Esophagus mucosa (tissue), 1 donor: ENCODE measurements at places on chromosomes 16 and 17.

DNA sequence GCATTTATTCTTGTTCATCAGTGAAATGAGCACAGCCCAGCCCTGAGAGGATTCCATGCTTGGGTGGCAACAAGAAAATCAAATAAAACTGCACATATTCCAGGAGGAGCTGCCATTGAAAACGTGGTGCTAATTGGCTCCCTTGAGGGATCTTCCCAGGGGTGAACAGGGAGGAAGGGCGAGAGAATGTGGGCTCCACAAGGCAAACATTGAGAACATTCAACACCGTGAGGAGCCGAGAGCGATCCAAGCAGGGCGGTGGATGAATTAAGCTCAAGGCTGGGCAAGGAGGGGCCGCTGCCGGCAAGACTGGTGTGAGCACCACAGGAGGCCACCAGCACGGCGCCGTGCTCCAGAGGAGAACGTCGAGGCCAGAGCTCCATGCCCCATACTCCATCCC lies 166.9 kb downstream of the C16orf95 start:
- ATAC-seq: no peak

- no peak for ATAC-seq
Observed at GRCh38 chr16:27720731-27721530, 171.0 kb downstream of the KATNIP start.

DNA sequence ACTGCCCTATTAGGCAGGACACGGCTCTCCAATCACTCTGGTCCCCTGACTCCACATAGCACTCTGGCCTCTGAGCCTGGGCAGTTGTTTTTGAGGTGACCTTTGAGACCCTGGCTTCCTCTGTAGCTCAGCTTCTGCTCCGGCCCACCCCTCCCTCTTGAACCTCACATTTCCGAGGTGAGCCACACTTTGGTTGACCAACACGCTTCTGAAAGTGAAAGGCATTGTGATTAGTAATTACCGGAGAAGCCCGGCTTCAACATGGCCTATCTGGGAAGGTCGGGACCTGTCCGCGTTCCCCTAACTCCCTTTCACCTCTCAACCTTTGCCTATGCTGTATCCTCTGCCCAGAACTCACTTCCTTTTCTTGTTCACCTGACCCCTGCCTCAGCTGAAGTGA lies 10.3 kb upstream of the ITGAX start:
- ATAC-seq: no peak

GRCh38 chr17:48066656-48067055 lies 18.5 kb downstream of the NFE2L1 start:
- no peak for ATAC-seq

GRCh38 chr16:49497466-49497865 lies 123.9 kb downstream of the C16orf78 start:
- ATAC-seq: no peak

DNA sequence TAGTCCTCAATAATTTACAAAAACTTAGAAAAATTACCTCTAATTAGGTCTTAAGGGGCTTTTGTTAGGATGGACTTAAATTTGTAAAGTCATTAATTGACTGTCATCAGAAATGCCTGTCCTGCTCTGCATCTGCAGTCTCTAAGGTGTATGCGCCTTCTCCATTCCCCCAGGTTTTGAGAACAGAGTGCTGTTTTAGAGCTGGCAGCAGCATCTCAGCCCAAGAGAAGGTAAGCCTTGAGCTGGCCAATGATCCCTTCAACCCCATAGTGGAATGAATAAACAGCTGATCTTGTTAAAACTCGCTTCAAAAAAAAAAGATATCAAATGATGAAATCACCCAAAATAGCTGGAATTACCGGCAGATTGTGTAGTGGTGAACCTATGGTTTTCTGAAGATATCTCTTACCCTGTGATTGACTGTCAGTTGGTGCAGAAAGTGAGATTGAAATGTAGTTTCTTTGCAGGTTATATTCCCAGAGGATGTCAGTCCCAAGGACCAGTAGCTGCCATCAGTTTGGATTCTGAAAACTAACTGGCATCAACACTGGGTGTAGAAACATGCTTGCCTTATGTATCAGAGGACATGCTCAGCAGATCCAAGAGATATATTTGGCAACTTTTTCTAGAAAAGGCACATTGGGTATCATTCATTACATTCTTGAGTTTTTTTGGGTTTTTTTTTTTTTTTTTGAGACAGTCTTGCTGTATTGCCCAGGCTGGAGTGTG lies 25.7 kb downstream of the TRPV2 start:
- ATAC-seq: no peak

DNA sequence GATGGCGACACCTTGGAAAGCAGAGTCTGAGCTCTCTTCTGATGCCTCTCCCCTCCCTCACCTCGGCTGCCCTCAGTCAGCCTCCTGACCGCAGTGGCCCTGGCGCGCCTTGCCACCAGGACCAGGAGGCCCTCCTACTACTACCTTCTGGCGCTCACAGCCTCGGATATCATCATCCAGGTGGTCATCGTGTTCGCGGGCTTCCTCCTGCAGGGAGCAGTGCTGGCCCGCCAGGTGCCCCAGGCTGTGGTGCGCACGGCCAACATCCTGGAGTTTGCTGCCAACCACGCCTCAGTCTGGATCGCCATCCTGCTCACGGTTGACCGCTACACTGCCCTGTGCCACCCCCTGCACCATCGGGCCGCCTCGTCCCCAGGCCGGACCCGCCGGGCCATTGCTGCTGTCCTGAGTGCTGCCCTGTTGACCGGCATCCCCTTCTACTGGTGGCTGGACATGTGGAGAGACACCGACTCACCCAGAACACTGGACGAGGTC lies 4.4 kb downstream of the GPR142 start:
- ATAC-seq: no peak

DNA sequence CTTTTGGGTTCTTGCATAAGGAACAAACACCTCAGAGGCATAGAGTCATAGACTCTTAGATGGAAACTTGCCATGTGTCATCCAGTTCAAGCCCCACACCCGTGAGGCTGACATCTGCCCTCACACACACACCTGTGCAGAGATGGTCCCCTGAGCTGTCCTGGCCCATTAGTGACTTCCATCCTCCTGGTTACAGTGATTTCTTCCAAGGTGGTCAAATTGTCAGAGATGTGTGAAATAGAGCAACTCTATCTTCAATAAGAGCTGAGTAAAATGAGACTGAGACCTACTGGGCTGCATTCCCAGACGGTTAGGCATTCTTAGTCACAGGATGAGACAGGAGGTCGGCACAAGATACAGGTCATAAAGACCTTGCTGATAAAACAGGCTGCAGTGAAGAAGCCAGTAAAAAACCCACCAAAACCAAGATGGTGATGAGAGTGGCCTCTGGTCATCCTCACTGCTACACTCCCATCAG lies 342.2 kb upstream of the TNRC6C start:
- ATAC-seq: no peak

DNA sequence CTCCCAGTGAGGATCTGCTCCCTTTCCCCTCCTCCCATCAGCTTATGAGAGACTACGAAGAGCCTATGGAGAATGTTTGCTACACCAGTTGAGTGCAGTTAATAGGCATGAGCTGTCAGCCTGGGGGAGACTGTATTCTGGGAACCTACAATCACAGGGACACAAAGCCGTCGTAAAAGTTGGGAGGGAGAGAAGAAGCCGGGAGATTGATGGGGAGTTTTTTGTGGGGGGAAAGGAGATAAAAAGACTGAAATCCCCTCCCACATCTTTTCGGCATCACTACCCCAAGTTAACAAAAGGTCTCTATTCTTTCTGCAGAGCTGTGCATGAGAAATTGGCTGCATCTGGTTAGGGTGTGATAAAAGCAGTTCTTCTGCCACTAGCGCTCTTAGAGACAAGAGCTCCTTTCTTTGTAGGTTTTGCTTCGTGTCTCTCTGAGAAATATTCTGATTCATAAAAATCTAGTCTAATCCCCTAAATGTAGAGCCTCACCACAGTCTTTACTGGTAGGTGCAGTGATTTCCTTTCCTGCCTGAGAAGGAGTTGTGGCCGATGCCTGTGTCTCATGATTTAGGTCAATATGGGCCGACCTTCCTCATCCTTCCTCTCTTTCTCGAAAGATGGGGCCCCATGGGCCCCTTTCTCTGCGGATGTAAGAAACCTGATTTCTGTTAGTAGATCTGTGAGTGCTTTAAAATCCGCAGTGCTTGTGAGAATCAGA lies 77.4 kb downstream of the BPTF start:
- no peak for ATAC-seq

- ATAC-seq: no peak
Observed at GRCh38 chr16:57993897-57994296, 6.6 kb downstream of the ZNF319 start.

- ATAC-seq: no peak
Observed at GRCh38 chr17:57037411-57037810, 47.6 kb upstream of the AKAP1 start.

DNA sequence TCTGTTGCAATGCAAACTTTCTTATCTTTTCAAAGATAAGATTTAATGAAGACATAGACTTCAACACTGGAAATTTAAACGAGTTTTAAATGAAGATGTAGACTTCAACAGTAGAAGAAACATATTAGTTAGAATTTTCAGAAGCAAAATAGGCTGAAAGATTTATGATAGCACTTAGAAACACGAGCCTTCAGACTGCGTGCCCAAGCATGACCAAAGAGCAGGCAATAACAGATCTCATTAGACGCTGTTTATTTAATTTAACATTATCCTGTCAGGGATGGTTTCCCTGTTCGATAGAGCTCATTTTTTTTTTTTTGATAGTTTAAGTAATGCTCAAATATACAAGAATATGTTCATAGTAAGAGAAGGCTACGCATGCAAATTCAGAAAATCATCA lies 604.7 kb upstream of the SOX9 start:
- ATAC-seq: no peak

- ATAC-seq: no peak
Observed at GRCh38 chr16:86383488-86384262, 126.7 kb upstream of the FOXF1 start.

DNA sequence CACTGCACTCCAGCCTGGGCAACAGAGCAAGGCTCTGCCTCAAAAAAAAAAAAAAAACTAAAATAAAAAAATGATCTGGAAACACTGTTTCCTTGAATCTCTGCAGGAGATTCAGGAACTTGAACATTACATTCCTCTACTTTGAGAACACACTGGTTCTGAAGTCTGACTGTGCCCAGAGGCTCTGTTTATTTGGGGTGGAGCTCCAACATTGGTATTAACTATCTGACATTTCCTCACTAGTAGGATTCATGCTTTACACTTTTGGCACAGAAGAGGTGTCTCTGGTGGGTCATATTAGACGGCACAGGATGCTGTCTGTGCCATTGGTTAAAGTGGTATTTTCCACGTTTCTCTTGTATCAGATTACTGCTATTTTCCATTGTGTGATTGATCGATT lies 10.4 kb downstream of the SULT1A2 start:
- ATAC-seq: no peak

GRCh38 chr17:35795007-35795870 lies at the start of gene MMP28:
Gene MMP28 (minus strand): TSS chr17:35795641. CDS start chr17:35795377, 264 bp downstream.
- ATAC-seq: peak; percentile 78

DNA sequence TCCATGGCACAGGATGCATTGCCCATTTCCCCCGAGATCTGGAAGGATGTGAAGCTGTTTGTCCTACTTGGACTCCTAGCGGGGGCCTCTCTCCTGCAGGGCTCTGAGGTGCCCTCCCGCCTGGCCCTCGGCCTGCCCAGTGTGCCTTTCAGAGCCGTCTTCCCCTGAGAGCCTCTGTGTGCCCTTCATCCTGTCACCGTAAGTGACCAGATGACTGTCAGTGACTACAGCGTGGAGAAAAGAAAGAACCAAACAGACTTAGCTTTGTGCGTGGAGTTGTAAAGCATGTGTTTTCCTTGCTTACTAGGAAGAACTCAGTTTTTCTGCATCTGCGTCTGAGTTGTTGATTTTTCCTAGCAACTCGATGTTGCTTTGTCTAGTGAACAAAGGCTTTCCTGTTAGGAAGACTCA lies 56.1 kb downstream of the BANP start:
- no peak for ATAC-seq

DNA sequence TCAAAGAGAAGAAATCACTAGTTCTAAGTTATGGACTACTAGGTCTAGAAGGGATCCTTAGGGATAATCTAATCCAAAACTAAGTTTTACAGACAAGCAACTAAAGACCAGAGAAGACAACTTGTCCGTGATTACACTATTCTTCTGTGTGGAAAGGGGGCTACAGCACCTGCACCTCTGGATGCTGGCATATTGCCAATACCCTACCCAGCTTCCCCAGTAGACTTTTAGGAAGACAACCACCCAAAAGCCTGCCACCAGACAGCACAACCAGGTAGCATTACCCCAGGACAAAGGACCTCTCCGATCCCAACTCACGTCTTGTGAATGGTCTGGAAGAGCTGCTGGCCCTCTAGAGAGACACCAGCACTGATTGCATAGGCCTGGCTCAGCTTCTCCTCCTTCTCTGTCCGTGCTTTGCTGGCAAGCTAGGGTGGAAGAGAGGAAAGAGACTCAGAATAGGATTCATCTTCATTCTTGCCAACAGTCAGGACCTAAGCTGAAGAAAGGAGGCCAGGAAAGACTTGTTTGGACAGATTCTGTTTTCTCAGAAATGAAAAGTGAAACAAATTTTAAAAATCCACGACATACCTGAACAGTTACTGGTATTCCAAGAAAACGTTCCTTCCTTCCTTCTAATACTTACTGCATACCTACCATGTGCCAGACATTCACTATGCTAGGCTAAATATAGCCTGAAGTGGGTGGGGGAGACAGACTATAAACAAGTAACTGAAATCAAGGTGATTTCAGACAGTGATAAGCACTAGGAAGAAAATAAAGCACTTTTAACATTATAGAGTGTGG lies 25.3 kb upstream of the TMEM101 start:
- ATAC-seq: peak; percentile 43

DNA sequence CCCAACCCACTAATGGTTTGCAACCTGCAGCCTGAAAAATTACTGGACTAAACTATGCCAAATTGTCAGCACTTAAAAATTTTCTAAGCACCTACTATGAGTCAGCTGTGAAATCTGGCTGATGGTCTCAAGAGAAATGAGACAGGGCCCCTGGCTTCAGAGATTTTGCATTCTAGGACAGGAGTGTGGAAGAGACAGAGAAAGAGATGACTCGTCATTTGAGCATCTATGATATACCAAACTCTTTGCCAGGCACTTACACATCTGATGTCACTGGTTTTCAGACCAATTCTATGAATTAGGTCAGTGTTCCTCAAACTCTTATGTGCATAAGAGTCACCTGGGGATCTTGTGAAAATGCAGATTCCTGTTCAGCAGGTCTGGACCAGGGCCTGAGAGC lies 44.4 kb downstream of the CLEC19A start:
- ATAC-seq: no peak

GRCh38 chr16:86038926-86039310 lies 140.0 kb downstream of the IRF8 start:
- no peak for ATAC-seq

DNA sequence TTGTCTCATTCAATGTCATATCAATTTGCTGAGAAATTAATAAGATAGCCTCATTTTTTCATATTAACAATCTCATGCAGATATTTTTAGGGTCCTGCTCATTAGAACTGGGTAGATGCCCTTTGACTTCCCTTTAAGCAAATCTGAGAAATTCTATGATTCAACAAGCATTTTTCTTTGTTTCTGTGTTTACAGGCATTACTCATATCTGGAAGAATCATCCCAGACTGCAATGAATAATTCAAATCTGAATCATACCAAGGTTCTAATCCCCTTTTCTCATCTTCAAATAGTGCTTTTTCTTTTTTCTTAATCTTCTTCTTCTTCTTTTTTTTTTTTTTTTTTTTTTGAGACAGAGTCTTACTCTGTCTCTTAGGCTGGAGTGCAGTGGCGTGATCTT lies 69.2 kb upstream of the KIFC3 start:
- peak; percentile 57 for ATAC-seq

GRCh38 chr16:76900285-76901263 lies 290.4 kb upstream of the MON1B start:
- no peak for ATAC-seq
